ENCODE measurements at places on chromosomes 7 and 10.

- no peak for DNase-seq
These were observed 3.2 kb downstream of the GPR141 start for GRCh38 chr7:37686556-37687345.

GRCh38 chr7:98291717-98292116, 10.2 kb downstream of the BRI3 start:
- DNase-seq: no peak

DNA sequence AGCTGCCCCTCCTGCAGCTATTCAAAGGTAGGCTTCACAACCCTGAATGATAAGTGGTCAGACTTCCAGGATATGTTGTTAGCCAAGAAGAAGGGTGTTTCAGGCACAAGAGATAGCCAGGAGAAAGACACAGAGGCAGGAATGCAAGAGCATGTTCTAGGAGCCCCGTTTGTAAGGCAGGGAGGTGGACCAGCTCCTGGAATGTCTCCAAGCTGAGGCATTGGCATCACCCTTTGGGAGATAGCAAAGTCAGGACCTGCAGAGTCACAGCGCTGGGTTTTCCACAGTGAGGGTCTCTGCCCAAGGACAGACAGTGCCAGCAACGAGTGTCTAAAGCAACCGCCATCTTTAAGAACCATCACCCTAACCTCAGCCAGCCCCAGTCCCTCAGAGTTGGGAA, 484.5 kb upstream of the ZMIZ1 start:
- DNase-seq: no peak

DNA sequence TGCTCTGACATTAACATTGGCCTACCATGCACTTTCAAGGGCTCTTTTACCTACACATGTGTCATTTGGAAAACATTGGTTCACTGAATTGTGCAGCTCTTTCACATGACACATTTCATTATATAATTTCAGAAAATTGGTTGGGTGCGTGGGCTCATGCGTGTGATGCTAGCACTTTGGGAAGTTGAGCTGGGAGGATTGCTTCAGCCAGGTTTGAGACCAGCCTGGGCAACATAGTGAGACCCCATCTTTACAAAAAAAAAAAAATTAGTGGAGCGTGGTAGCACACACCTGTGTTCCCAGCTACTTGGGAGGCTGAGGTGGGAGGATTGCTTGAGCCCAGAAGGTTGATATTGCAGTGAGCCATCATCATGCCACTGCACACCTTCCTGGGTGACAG, 3.9 kb downstream of the TASOR2 start:
- no peak for DNase-seq

GRCh38 chr7:29309041-29309854, 114.7 kb downstream of the CHN2 start:
- DNase-seq: no peak

DNA sequence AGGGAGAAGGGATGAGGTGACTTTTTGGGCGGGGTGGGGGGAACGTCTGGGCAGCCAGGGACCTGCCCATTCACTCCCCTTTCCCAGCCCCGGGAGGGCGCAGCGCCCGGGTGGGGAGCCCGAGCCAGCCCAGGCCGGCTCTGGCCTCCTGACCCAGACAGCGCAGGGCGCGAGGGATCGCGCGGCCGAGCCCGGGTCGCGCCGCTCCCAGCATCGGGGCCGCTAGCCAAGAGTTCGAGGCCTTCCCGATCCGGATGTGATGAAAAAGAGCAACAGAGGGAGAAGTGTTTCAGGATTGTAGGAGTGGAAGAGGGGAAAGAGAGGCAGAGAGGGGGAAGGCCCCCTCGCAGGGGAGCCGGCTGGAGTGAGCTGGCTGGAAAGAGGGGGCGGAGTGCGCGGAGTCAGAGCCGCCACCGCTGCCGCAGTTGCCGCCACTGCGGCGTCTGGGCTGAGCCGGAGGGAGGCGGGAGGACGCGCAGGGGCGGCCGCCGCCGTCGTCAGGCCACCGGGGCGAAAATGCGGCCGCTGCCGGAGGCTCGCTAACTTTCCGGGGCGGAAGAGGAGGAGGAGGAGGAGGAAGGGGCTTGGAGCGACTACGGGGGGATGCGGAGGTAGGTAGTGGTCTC, at the start of gene MDFIC:
MDFIC (plus strand) TSS at position 69 of the 626 bp plus-strand sequence. CDS start 940 bp downstream, outside the sequence.
- DNase-seq: no peak

DNA sequence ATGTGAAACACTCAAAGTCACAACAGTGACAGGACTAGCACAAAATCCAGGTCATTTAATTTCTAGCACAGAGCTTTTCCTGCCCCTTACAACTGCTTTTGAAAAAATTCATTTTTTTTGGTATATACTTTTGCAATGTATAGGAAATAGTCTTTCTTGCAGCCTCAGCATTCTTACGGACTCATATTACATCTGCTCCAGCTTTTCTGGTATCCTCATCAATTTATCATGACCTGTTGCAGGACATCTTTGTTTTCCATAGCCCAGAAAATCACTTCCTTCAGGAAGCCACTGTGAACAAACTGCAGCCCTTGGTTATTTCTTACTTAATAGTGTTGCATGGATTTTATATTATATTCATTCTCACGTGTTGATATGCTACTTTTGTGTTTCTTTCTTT, 347.9 kb upstream of the MTPN start:
- DNase-seq: no peak

DNA sequence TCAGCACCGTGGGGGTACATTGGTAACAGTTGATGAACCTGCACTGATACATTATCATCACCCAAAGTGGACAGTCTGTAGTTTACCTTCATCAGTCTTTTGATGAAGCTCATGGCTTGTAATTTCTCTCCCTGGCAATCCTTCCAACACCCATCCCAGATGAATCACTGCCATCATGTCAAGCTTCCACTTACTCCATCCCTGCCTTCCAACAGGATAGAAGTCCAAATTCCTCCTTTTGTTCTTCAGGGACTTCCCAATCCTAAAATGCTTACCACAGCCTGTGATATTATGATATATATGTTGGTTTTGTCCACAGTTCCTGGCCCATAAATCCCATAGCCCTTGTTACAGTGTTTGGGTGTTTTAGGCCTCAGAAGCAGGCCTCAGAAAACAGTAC, 16.1 kb downstream of the SNX10 start:
- DNase-seq: no peak

DNA sequence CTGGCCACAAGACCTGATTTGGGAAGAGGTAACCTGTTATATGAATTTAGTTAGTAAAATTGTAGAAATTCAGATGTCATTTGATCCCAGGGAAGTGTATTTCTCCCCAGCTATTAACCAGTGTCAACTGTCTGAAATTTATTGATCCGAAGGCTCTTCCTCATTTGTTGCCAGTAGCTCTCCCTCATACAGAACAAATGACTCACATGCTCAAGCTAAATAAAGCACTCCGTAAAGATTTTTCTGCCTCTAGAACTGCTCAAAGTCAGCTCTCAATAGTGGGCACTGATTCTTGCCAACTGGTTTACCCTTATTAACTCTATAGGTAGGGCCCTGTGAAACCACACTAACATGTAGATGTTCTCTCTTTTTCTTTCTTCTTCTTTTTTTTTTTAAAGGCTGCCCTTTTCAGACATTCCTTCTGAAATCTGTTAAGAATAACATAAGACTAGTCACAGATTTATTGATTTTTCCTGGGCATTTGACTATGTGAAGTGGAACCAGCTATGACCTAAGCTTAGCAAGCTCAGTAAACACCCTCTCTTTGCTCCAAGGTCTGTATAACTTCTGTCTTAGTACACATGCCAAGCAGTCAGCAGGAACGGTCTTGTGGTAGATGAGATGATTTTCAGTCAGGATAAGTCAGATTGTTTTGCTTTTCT, 21.8 kb downstream of the RPA3 start:
- no peak for DNase-seq

GRCh38 chr10:112250555-112250954, 32.6 kb upstream of the TECTB start:
- no peak for DNase-seq

DNA sequence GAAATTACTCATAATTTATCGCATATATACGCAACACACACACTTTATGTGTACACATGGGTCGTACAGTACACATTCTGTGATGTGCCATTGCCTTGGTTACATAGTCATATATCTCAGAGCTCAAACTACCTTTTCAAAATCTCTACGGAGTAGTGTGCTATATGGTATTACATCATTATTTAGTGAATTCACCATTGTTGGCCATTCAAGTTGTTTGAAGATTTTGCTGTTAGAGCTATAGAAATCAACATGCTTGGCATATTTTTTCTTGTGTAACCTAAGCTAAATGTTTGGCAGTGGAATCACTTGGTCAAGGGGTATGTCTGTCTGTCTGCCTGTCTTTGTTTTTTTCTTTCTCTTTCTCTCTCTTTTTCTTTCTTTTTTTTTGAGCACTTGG, 42.0 kb upstream of the MMD2 start:
- DNase-seq: no peak

GRCh38 chr7:146067880-146068279, 48.7 kb upstream of the CNTNAP2 start:
- no peak for DNase-seq

DNA sequence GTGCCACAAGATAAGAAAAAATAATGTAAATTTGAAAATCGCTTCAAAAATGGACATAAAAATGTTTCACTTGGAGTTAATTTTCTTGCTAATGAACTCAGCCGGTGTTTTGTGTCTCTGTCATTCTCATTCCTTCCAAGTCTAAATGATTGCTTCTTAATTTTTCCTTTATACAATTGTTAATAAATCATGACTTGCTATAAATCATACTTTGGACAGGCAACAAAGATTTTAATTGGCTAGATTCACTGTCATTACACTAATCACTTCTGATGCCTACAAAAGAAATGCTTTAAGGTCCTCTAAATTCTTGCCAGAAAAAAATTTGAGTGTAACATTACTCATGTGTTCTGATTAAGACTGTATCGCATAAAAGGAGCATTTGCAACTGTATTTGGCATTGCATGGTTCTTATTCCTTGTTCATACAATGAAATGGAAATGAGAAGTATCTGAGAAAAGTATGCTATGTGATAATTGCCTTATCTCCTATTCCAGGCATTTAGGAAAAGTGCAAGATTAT, 239.5 kb upstream of the DKK1 start:
- DNase-seq: no peak

DNA sequence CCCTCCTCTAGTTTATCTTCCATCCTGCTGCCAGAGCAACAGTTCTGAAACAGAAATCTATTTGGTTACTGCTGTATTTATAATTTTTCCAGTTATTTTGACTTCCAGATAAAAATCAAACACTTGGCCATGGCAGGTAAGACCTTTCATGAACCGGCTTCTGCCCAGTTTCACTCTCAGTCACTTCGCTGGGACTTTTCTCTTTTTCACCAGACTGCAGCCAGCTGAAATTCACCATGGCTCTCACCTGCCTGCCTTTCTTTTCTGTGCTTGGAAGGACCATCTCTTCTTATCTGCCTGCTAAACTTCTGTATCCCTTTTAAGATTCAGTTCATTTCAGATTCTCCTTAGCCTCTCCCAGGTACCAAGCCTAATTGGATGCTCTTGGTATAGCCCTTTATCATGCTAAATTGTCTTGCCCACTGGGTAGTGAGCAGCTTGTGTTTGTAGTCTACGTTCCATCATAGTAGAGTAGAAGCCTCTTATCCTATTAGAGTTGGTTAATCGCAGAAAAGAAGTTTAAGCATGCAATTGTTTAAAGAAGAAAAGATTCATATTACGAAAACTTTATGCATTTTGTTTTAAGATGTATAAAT, 71.7 kb downstream of the TAF3 start:
- DNase-seq: no peak

DNA sequence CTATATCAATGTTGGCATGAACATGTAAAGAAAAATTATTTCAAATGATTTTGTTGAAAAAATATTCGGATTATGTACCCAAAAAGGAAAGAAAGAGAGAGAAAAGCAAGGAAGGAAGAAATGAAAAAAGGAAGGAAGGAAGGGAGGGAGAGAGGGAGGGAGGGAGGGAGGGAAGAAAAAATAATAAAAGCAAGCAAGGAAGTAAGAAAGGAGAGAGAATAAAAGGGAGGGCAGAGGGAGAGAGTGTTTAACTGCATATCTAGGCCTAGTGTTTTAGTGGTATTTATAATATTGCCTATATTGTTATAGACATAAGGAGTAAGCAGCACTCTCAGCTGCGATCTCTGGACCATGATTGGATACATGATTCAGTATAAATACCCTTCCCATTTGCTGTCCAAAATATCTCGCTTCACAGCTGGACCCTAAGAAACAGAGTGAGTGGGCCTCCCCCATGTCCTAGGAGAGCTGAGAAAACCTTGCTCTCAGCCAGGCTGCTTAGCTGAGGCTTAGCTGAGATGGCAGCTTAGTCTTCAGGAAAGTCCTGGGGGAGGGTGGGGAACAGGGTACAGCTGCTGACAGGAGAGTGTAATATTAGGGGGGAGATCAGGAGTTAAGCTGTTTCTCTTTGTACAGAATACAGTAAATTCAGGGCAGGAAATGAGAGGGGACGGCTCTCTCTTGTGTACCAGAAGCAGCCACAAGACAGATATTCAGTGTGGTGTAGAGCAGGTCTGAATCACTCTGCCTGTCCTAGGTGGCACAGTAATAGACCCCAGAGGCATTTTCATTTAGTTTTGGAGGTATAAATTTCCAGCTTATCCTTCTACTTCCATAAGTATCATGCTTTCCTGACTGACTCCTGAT, 66.8 kb upstream of the TARP start:
- no peak for DNase-seq

DNA sequence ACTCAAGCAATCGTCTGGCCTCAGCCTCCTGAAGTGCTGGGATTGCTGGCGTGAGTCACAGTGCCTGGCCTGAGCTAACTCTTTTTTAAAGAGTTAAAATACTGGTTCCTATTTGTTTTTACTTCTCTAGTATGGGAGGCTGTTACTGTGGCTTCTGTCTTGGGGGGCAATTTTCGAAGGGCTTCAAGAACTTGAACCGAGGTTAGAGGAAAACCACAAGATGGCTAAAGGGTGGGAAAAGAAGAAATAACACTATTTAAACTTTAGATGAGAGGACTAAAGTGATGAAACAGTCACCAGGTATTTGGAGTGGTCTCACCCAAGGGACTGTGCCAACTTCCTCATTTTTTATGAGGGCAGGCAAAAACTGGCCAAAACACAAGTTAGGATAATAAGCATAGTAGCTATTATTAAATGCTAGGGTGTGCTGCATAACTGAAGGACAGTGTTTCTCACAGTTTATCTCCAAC, 17.8 kb downstream of the MET start:
- no peak for DNase-seq

GRCh38 chr10:72234560-72235095, 18.6 kb upstream of the ASCC1 start:
- no peak for DNase-seq

DNA sequence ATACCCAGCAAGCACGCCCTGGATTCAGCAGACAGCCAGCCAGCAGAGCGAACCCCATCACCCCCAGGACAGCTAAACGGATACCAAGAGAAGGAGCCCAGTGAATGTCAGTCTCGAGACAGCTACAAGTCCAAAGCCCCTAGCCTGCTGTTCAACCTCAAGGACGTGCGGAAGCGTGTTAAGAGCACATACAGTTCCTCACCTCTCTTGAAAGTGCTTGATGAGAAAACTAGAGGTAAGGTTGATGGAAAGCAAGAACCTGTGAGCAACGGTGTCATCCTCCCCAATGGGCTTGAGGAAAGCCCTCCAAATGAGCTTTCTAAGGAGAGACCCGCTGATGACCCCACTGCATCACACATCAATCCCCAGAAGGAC, 24.9 kb downstream of the C10orf71 start:
- no peak for DNase-seq

- DNase-seq: no peak
These were observed at the start of gene WDFY4 for GRCh38 chr10:48684792-48685623. TSS of gene WDFY4 (plus strand) at chr10:48684873. CDS start at chr10:48709733, 24,860 bp downstream.

- DNase-seq: no peak
These were observed 85.8 kb upstream of the LRRC18 start for GRCh38 chr10:49025347-49025983.

All from SW 1271 (cell line).